ENCODE measurements at places on chromosomes 5 and 9.

GRCh38 chr5:113178073-113178779, 201.6 kb downstream of the DCP2 start:
- DNase-seq, result no peak

- DNase-seq, result no peak
Measured at GRCh38 chr5:61280761-61281427, 51.2 kb upstream of the ZSWIM6 start.

DNA sequence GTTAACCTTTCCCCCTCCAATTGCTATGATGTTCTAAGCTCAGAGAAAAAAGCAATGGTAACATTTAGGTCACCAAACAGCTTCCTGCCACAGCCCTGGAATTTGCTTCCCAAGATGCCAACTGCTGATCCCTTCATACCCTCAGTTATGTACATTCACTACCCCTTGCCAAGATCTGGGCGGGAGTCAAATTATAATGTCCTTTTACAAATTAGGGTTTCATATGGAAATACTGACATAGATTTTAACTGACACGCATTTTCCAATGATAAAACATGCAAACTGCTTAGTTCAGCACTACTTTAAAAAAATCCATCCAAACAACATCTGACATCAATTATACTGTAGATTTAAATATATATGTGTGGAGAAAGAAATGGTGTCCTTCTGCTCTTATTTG, 5.0 kb downstream of the LOX start:
- no peak for DNase-seq

GRCh38 chr9:78463750-78464149, 166.8 kb downstream of the PSAT1 start:
- no peak for DNase-seq

DNA sequence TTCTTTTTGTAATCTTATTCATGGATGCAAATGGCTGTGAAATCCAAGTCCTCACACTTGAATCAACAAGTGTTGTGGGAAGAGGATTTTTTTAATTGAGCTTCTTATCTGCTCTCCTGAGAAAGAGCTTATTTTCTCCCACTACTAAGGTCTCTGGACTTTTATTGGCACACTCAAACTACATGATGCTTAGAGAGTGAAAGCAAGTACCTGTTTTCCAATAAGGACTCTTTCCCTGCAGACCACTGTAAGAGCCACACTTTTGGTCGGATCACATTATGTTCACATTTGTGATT, 546.4 kb upstream of the ARRDC3 start:
- DNase-seq, result no peak

DNA sequence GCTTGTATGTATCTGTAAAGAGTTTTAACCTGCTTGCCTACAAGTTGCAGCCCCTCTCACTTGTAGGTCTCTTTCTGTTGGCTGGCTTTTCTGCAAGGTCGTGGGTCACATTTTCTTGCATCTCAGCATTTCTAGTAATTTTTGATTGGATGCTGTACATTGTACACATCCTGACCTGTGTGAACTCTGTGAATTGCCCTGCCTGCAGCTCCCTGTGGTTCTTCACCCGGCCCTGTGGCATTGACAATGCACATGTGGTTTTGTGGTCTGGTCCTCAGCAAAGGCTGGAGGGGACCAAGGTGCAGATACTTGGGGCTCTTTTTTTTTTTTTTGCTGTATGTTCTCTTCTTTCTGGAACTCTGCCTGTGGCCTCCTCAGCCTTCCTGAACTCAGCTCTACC, 53.6 kb downstream of the WNK2 start:
- no peak for DNase-seq

- DNase-seq, result no peak
Measured at GRCh38 chr9:127170652-127171051, 48.2 kb upstream of the ANGPTL2 start.

- no peak for DNase-seq
Measured at GRCh38 chr9:101429736-101430135, 5.8 kb downstream of the ALDOB start.

- DNase-seq, result no peak
Measured at GRCh38 chr9:124621371-124622328, 114.5 kb upstream of the NR5A1 start.

GRCh38 chr9:26904070-26904469, 11.5 kb upstream of the CAAP1 start:
- no peak for DNase-seq

DNA sequence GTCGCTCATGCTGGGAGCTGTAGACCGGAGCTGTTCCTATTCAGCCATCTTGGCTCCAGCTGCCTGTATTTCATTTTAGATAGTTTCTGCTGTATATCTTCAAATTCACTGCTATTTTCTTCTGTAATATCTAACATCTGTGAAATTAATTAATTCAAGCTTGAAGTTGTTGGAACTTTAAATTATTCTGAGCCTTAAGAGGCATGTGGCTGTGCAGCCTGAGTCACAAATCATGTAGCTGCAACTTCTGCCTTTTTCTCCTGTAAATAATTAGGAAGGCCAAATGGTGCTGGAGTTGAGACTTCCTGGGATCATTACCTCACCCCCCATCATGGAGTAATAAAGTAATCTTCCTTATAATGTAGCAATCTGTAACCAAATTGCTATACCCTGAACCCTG, 183.3 kb upstream of the PCSK5 start:
- DNase-seq, result no peak

- no peak for DNase-seq
Measured at GRCh38 chr5:51391175-51391574, 7.9 kb downstream of the ISL1 start.

- DNase-seq, result no peak
Measured at GRCh38 chr5:11803436-11803835, 100.8 kb downstream of the CTNND2 start.

DNA sequence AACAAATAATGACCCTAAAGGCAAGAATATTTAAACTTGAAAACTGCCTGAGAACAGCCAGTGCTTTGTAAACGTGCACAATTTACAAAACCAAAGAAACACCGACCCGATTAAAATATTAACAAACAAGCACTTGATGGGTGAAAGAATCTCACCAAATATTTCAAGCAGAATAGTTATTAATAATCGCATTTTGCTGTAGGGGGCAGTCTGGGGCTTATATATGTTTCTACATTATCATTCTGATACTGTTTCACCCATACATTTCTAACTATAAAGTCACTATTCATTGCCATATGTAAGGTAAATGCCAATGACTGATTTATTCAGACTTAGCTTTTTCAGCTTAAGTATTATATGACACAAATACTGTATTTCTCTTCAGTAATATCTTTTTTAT, 37.7 kb downstream of the UBAP2 start:
- no peak for DNase-seq

GRCh38 chr5:80296121-80296520, 23.7 kb upstream of the SPZ1 start:
- no peak for DNase-seq

DNA sequence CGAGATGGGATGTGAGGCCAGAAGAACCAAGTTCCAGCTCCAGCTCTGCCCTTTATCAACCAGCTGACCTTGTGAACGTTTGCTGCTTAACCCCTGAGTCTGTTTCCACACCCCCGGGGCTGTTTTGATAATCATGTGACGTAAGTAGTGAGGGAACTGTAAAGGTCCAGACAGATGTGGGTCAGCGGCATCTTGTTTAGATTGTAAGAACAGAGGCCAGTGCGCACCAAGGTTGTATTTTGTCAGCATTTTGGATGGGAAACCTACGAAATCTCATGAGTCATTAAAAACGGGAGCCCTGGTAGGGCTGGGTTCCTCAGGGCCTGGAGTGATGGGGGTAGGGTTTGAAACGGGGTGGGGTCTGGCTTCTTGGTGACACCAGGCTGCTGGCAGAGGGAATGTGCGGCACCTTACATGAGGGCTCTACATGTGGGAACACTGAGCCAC, 13.8 kb upstream of the COL15A1 start:
- no peak for DNase-seq

GRCh38 chr5:61464512-61464911, 132.5 kb downstream of the ZSWIM6 start:
- no peak for DNase-seq

GRCh38 chr5:7886849-7887475, 18.0 kb downstream of the MTRR start:
- DNase-seq, result no peak

GRCh38 chr9:133067006-133067405, 5.2 kb downstream of the CEL start:
- DNase-seq, result no peak

DNA sequence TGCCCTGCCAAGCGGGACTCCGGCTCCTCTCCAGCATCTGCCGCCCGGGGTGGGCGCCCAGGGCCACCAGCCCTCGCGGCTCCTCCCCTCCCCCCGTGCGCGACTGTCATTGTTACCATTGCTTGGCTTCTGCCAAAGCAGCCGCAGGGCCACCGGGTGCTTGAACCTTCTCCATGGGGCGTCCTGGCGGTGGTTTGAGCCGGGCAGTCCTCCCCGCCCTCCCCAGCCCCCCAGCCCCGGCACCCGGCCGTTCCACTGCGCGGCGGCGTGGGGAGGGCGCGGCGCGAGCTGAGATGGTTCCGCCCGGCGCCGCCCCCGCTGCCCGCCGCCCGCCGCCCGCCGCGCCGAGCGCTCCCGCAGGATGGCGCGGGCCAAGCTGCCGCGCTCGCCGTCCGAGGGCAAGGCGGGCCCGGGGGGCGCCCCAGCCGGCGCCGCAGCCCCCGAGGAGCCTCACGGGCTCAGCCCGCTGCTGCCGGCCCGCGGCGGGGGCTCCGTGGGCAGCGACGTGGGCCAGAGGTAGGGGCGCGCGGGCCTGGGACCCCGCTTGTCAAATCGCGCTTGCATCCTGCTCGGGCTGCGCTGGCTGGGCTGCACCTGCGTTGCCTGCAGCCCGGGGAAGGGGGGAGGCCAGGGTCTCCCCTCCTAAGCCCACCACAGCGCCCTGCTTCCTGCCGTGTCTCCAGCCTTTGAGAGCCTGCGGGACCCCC, 34.4 kb downstream of the KCNT1 start:
- DNase-seq, result no peak

GRCh38 chr9:83266331-83266665, 203.4 kb upstream of the RASEF start:
- DNase-seq, result no peak

- no peak for DNase-seq
Measured at GRCh38 chr9:76441551-76442322, 17.2 kb upstream of the GCNT1 start.

- no peak for DNase-seq
Measured at GRCh38 chr5:180352116-180353047, 754 bp downstream of the GFPT2 start.

GRCh38 chr9:81122749-81123148, 566.6 kb downstream of the TLE1 start:
- DNase-seq, result no peak

DNA sequence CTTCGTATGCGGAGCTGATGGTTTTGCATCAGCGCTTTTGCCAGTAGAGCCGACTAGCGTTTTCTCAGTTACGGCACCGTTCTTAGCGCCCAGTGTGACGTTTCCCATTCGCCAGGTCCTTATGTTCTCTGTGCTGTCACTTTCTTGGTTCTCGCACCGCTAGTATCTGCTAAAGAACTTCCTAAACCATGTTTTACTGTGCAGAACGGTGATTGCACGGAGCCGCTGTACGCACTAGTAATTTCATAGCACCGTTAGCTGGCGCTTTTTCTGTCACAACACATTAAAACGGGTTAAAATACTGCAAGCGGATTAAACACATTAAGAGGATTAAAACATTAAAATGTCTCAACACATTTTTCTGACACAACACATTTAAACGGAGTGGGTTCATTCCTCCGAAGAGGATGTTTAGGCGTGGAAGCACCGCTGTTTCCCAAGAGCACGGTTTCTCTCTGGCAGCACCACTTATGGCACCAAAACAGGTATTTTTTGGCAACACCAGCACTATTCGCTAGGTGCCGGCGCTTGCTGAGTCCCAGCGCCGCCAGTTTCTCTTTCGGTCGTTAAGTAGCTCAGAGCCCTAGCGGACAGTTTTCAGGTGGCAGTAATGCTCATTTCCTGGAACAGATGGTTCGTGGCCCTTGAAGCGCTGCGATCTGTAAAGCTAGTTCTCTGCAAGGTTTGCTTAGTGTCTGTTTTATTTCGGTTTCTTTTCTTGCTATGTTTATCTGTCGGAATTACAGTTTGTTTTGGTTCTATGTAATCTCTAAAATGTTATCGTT, 20.3 kb downstream of the ANXA2R start:
- no peak for DNase-seq

DNA sequence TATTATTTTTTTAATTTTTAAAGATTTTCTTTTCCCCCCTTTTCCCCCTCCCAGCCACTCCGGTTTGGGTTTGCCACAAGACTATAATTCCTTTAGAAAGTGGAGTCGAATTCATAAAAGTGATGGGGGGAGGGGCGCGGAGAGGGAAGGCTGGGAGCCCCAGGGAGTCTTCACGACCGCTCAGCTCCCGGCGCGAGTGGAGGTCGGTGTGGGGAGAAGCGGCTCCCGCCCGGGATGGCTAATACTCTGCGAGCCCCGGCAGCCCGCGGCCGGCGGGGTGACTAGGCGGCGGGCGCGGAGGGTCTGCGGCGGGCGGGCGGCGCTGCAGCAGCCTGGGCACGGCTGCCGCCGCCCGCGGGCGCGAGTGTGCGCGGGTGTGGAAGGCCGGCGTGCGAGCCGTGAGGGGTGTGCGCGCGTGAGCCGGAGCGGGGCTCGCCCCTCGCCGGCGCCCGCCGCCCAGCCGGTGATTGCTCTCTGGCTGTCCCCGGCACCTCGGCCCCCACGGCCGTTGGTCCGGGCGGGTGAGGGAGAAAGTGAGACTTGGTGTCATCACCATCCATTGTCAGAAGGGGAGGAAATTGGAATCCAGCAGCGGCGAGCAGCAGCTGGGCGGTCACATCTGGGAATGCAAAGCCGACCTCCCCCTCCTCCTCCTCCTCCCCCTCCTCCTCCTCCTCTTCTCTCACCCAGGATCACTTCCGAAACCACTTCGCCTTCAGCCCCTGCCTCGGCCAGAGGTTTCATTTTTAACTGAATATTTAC, at the start of gene PARP8:
TSS of gene PARP8 (plus strand) at position 377 of the 762 bp plus-strand sequence. CDS start 459 bp downstream, outside the sequence.
- DNase-seq, result no peak

DNA sequence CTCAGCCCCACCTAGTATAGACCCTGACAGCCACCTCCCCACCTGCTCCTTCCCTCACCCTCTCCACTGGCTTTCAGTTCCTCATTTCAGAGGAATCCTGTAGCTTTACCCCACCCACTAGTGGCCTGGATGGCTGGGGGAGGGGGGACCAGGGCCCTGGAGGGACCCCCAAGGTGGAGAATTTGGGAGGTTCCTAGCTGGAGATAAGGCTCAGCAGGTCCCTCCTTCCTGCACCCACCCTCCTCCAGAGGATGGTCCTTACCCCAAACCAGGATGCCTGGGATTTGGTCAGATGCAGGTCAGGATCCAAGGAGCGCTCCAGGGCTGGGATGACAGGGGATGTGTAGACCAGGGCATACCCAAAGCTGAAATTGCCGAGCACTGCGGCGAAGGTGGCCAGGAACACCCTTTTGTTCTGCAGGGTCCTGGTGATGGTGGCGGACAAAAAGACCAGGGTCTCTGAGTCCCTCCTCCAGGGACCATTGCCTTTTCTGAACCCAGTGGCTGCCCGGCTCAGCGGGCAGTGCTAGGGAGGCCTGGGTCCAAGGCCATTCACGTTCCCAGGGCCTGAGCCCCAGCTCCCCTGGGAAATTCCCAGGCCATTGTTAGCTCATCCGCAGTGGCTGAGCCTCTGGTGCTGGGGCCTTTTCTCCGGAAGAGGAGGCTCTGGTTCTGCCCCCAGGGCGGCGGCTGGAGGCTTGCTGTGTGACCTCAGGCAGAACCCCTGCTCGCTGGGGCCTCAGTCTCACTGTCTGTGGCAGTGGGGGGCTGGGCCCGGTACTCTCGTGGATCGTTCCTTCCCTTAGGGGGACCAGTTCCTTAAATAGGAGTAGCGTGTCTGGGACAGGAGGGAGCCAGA, 678 bp downstream of the SLC2A6 start:
- no peak for DNase-seq

All from activated CD8-positive, alpha-beta memory T cell treated with anti-CD3 and anti-CD28 coated beads for 4 hours (primary cell).